ENCODE measurements at places on chromosomes 11 and 22.

GRCh38 chr22:46916886-46917770 is 154.7 kb downstream of the TBC1D22A start:
- DNase-seq = no peak

DNA sequence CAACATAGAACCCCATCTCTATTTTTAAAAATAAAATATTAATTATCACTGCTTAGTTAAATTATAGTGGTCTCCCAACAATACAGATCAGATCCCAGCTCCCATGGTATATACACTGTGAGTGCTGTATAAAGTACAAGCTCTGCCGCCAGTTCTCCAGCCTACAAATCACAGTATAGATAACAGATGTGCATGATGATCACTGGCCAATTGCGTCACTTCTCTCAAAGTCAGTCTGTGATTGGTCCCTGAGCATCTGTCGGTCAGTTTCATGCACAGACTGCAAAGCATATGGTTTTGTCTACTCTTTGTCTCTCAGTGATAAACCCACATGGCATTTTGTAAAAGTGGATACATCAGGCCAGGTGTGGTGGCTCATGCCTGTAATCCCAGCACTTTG is 15.7 kb downstream of the PPARA start:
- no peak for DNase-seq

GRCh38 chr22:48319321-48320047 is 1508.2 kb downstream of the BRD1 start:
- DNase-seq = no peak

DNA sequence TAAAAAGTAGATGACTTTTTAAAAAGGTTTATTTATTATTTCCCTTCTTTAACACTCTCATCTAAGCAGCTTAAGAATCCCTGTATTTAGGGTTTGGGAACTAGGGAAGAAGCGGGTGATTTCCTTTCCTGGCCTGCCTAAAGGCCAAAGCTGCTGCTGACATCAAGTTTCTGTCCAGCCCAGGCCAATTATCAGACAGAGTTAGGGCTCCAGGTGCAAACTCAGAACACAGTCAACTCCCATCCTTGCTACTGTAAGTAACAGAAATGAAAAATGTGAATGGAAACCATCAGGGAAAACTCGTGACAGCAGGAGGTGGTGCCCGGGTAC is 108.9 kb downstream of the CCDC81 start:
- no peak for DNase-seq

DNA sequence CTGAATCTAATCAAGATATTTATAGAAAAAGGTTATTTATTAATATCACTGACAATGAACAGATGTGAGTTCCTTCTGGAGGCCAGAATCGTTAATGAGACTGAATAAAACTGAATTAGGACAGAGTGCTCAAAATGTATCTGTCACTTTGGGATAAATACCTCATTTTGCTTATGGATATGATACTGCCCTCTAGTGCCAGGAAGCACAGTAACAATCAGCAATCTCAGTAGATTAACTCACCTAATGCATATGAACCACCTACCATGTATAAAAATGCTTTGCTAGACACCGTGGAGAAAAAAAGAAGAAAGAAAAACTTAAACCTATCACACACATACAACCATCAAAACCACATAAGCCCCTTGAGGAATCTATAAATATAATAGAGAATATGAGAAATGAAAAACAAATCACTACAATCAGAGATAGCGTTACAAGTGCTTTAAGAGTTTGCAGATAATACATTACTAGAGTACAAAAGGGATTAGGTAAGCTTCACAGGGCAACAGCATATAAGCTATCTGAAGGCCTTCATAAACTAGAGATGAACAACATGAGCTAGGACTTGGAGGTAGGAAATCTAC is 117.4 kb downstream of the SGSM3 start:
- no peak for DNase-seq

GRCh38 chr11:266676-267439 is 11.3 kb upstream of the NLRP6 start:
- peak; percentile 38 for DNase-seq

- DNase-seq = no peak
Measured at GRCh38 chr22:19959043-19959586, 17.5 kb upstream of the TXNRD2 start.
